ENCODE measurements at places on chromosomes 3 and 15. TPM values are rescaled to one million over a fixed set of nuclear protein-coding genes. Genes with fewer than 3 reads are reported as not detected.

Gene EPHB1
- 1.0 TPM for polyA plus RNA-seq

Gene TRPM1
- under 0.01 TPM for polyA plus RNA-seq

Gene TNFSF10
- 31.1 TPM for polyA plus RNA-seq

Gene CHRNA3
- 7.3 TPM for polyA plus RNA-seq

Gene NMNAT3
- polyA plus RNA-seq = 16.3 TPM

Gene UTS2B
- polyA plus RNA-seq = 0.09 TPM

Gene C3orf22
- polyA plus RNA-seq = 0.78 TPM

Gene EDEM1
- polyA plus RNA-seq = 4.0 TPM

Gene MYL3
- 39.3 TPM for polyA plus RNA-seq

Gene SLC27A2
- 81.2 TPM for polyA plus RNA-seq

Gene MINAR1
- polyA plus RNA-seq = 0.16 TPM

Gene HRG
- polyA plus RNA-seq = not detected

Gene LMLN
- polyA plus RNA-seq = 0.22 TPM

Gene AHSG
- polyA plus RNA-seq = 0.04 TPM

Gene CHDH
- polyA plus RNA-seq = 8.5 TPM

Gene ROPN1B
- not detected for polyA plus RNA-seq

Gene RAB27A
- polyA plus RNA-seq = 52.3 TPM

Gene CCR3
- not detected for polyA plus RNA-seq

Gene FEZF2
- not detected for polyA plus RNA-seq

Gene CPLX3
- 1.1 TPM for polyA plus RNA-seq

Gene SNTN
- not detected for polyA plus RNA-seq

Gene CCR4
- not detected for polyA plus RNA-seq

Gene FILIP1L
- polyA plus RNA-seq = 17.6 TPM

Gene MAP6D1
- polyA plus RNA-seq = not detected

Gene HAUS2
- 9.8 TPM for polyA plus RNA-seq

Gene SAMD7
- not detected for polyA plus RNA-seq

Gene BNC1
- not detected for polyA plus RNA-seq

Gene PLCH1
- 2.5 TPM for polyA plus RNA-seq

Gene CLDN18
- polyA plus RNA-seq = 0.19 TPM

Gene NANOGP8
- polyA plus RNA-seq = not detected

Gene NR1I2
- polyA plus RNA-seq = 166 TPM

Gene ADGRG7
- 25.9 TPM for polyA plus RNA-seq

Gene DUOXA2
- not detected for polyA plus RNA-seq

Gene MUSTN1
- polyA plus RNA-seq = 3.4 TPM

Gene CYP8B1
- polyA plus RNA-seq = 0.01 TPM

Measured in small intestine (tissue), 16 donors.